CD8-positive, alpha-beta T cell (primary cell): ENCODE measurements at places on chromosomes 3 and 15.

DNA sequence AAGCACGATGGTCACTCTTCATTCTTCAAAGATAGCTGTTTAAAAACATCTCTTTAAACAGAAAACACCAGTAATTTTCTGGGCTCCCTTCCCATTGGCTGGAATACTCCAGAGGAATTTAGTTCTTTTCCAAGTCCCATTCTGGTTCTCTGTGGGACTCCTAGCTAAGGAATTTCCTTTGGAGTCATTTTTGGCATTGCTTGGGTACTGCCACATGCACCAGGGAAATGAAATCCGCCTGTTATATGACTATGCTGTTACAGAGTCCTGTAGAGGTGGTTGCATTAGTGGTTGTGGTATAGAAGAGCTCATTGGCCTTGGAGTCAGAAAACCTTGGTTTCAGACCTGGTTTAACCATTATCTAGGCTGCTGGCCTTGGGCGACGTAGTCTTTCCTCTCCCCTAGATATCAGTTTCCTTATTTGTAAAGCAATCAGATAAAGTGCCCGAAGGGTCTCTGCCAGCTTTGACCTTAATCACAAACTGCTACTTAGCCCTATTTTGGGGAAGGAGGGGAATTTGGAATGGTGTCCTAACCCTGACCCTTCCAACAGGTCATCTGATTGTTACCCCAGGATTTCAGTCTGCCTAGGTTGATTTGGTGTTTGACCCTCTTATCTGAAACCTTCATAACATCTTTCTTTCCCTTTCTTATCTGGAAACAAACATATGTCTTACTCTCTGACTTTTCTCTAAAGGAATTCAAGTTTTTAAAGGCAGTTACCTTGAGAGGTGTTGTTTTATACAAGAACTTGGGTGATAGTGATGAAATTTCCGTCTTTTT, 13.4 kb downstream of the RTP1 start:
- DNase-seq, result no peak

DNA sequence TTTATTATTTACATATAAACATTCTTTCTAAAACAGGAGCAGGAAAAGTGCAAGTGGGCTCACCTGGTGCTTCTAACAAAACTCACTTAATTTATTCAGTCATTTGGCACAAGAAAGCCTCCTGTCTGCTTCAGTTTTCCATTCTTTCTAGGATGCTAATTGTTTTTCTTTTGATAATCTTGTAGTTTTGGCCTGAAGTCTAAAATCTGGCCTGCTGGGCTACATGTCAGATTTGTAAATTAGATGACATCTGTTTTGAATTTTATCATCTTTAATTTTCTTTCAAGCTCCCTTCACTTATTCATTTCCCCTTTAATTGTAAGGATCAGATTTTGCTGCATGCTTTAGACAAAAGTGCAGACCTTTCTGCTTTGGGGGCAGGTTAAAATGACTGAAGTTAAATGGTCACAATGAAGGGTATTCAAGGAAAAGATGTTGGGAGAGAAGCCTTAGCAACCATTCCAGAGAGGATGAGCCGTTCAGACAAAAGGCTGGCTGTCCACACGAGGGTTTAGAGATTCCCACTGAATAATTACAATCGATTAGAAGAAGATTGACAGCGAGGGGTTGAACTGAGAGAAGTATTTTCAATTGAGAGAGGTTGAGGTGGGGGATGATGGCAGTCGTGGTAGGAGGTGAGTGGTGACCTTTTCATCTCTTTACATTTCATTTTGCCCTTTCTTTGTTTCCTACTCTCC, 59.9 kb upstream of the PTX3 start:
- no peak for DNase-seq

GRCh38 chr15:41977757-41978383, 5.5 kb upstream of the EHD4 start:
- DNase-seq, result no peak

DNA sequence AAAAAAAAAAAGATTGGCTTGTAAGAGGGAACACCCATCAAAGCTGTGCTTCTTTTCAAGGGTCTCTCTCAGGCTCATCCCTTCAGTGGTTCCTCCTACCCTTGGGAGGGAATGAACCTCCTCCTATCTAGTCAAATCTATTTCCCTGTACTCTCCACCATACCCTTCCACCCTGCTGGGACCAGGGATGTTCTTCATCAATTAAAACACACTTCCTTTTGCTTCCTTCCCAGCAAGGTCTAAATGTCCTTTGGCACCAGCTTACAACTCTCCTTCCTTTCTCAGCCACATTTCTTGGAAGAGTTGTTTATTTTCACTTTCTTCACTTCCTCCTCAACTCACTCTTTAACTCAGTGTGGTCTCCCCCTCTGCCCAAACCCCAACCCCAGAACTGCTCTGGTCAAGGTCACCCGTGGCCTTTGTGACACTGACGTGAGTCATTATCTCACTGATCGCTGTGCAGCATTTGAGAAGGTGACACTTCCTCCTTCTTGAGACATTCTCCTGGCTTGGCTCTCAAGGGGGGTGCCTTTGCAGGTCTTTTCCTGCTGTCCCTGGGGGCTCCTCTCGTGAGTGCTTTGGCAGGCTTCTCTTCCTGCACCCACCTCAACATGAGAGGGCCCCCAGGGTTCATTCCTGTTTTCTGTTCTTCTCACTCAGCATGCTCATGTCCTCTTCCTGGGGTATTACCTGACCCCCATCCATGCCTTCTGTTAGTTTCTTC, 210.5 kb upstream of the TLE3 start:
- DNase-seq, result peak; percentile 22

GRCh38 chr15:53209396-53210042, 419.4 kb upstream of the ONECUT1 start:
- DNase-seq, result no peak

GRCh38 chr3:187822402-187822801, 77.1 kb upstream of the BCL6 start:
- no peak for DNase-seq

- no peak for DNase-seq
Measured at GRCh38 chr15:91408476-91409076, 308.5 kb downstream of the SV2B start.

GRCh38 chr3:136634821-136635220, 117.4 kb downstream of the STAG1 start:
- DNase-seq, result no peak

DNA sequence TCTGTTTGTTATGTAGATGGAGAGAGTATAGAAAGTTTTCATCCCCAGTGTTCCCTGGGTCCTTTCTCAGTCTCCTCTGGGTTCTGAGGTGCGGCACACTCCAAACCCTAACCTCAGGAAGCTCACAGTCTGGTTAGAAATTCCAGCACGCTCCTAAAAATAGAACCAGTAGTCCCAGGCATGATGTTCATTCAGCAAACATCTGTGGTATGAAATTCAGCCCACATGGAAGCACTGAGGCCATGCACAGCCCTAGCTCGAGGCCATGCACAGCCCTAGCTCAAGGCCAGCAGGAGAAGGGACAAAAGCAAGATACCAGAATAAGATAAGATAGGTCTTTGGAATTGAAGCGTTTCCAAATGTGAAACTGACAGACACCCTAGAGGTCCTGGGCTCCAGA, 82.3 kb upstream of the OXTR start:
- no peak for DNase-seq

- no peak for DNase-seq
Measured at GRCh38 chr15:58340176-58340575, 91.6 kb upstream of the LIPC start.

DNA sequence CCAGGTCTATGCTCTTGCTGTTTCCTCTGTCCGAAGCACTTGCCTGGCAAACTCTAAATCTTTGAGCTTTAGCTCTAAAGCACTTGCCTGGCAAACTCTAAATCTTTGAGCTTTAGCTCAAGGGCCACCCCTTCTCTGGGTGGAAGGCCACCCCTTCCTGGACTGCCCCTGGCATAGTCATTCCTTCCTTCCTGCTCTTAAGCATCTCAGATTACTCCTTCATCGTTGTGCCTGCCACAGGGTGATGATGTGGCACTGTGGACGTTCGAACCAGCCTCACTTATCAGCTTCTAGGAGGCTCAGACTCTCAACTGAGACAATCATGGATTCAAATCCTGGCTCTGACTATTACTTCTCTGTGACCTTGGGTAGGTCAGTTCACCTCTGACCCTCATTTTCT, 10.5 kb upstream of the CRABP1 start:
- DNase-seq, result no peak

DNA sequence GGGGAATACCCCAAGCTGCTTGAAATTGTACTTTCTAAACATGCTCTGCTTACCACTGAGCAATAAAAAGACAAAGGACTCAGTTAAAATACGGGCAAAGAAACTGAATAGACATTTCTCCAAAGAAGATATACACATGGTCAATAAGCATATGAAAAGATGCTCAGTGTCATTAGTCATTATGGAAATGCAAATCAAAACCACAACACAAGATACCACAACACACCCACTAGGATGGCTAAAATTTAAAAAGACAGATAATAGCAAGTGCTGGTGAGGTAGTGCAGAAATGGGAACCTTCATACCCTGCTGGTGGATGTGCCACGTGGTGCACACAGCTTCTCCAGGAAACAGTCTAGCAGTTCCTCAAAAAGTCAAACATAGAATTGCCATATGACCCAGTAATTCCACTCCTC, 21.3 kb downstream of the LRIG1 start:
- DNase-seq, result no peak

DNA sequence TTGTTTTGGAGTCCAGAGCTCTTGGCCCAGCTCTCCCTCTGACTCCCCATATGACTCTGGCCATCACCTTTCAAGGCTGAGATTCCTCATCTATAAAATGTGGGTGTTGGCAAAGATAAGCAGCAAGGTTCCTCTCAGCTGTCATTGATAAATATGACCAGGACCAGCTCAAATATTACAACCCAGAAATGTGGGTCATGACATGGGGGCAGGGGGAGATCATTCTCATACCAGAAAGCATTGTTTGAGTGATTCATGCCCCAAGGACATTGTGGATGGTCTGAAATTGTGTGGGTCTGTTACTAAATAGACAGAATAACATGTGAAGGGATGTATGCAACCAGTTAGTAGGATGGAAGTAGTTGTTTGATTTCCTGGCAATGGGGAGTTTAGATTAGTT, 13.9 kb downstream of the UPK1B start:
- no peak for DNase-seq

- no peak for DNase-seq
Measured at GRCh38 chr3:156732261-156732660, 57.9 kb downstream of the TIPARP start.

GRCh38 chr3:30934208-30934550, 39.7 kb upstream of the GADL1 start:
- DNase-seq, result no peak

DNA sequence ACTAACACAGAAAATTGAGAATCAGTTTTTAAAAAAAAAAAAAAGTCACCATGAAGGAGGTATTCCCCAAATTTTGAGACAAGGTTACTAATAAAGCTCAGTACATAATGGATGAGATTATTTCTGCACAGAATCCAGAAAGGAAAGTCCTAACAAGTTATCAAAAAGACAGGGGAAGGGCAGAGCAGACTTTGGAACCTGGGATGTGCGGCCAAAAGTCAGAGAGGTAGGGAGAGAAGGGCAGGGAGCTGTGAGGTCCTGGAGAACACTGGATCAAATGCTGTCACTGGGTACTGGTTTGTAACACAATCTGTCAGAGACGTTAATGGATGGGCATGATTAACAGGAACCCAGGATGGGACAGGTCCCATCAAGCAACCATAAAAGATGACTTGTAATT, 12.2 kb upstream of the LACTB start:
- no peak for DNase-seq

DNA sequence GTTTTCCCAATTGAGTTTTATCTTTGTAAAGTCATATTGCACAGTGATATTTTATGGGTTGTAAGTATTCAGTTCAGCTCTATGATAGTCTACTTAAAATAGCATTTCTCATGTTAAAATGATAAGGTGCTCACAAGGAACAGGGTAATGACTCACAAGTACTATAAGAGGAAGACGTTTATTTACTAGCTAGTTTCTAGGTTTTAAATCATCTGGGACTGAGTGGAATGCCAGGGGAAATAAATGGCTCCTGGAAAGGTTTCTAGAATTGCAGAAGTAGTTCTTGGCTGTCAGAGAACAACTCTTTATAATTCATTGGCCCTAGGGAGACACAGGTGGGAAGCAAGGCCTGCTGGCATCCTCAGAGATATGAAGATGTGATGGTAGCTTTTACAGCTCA, 112.8 kb downstream of the CHDH start:
- DNase-seq, result no peak

DNA sequence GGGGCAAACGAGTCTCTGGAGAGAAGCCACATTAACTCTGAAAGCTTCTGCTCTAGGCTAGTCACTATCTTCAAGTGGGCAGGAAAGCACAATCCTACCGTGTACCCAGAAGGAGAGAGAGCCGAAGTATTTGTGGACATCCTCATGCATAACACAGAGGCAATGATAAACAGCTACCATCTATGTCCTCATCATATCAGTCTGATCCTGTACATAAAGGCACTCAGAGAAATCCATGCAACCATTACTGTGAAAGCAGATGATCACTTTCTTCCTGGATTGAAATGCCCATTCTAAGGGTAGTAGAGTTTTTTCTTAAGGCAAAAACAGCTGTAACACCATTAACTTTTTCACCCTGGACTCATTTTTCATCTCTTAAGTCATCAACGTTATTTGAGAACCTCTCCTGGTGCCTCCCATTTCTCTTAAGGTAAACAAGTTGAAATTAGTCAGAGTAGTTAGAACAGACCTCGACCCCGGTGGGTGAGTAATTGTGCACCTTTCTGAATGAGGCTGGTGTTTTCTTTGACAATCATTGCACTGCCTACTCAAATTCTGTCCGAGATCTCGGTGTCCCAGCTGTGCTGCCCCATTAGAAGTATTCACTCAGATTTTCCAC, 327.4 kb downstream of the SHQ1 start:
- DNase-seq, result no peak

DNA sequence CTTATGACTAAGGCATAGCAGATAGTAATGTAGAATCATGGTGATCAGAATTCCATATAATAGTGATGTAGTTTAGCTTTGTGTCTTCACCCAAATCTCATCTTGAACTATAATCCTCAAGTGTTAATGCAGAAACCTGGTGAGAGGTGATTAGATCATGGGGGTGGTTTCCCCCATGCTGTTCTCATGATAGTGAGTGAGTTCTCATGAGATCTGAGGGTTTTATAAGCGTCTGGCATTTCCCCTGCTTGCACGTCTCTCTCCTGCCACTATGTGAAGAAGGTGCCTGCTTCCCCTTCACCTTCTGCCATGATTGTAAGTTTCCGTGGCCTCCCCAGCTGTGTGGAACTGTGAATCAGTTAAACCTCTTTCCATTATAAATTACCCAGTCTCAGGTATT, 138.7 kb upstream of the CBLB start:
- DNase-seq, result no peak

DNA sequence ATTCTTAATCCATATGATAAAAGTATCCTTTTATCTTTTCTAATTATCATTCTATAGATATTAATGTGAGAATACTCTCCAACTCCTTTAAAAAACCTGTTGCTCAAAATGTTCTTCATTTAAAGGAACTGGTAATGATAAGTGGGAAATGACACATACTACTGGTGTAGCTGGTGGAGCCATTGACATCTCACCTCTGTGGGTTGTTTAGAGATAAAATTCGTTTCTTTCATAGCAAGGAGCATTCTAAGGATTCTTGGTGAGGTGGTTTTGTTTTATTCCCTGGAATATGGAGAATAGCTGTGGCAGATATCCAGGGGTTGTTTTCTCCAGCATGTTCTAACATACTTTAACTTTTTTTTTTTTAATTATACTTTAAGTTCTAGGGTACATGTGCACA, 299.8 kb upstream of the THBS1 start:
- no peak for DNase-seq
